Muscle of leg (tissue), 16 donors: ENCODE measurements at places on chromosomes 1 and 21. TPM values are rescaled to one million over a fixed set of nuclear protein-coding genes. Genes with fewer than 3 reads are reported as not detected.

DNA sequence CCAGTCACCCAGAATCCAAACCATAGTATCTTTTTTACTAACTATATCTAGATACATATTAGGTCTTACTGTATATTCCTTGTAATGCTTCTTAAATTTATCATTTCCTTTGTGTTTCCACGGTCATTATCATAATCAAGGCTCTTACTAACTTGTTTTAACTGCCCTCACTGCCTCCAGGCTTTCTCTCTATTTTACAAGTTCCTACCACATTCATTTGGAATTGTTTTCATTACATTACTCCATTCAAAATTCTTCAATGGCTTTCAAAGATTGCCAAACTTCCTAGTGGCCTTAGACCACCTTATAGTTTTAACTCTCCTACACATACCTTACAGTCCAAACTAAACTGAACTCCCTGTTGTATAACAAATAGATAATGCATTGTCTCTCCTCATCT is 6.3 kb downstream of the HFM1 start:
- no peaks in the 10 kb centered on the region for H3K27me3 ChIP-seq
- no peak for DNase-seq
- H3K4me1 ChIP-seq = no peaks in the 10 kb centered on the region

- peak overlapping the region; percentile 87 for H3K27ac ChIP-seq
- peak overlapping the region; percentile 97 for H3K4me3 ChIP-seq
- H3K4me1 ChIP-seq = peaks cover 5% of the 10 kb centered on the region
- H3K36me3 ChIP-seq = no peaks in the 10 kb centered on the region
- no peaks in the 10 kb centered on the region for H3K27me3 ChIP-seq
These were observed 771 bp downstream of the RABGAP1L start for GRCh38 chr1:174160109-174160473.

DNA sequence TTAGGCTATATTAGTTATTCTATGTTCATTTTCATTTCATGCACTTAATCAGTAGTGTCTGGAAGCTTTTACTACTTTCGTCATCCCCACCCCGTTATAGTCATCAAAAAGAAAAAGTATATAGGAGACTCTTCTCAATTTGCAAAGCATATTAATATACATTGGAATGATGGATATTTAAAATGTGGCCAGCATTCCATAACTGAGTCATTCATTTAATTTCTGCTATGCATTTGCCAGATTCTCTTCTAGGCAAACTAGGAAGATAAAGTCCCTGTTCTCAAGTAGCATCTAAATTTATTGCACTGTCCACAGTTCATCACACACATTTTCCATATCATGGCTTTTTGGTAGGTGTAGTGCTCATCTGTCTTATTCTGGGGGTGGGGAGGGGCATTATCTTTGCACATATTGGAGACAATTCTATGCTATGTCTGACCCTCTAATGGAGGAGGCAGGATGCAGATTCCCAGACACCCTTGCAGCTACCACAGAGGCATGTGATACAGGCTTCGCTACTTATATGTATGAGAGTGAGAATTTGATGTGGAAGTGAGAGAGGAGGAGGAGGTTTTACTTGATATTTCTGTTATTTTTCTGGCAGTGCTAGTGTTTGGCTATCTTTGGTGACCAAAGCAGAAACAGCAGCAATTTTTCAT is 125.8 kb downstream of the CTH start:
- H3K4me3 ChIP-seq = no peak overlapping the region
- no peaks in the 10 kb centered on the region for H3K36me3 ChIP-seq
- no peak overlapping the region for H3K27ac ChIP-seq
- no peak for DNase-seq
- H3K4me1 ChIP-seq = no peaks in the 10 kb centered on the region
- no peaks in the 10 kb centered on the region for H3K27me3 ChIP-seq

DNA sequence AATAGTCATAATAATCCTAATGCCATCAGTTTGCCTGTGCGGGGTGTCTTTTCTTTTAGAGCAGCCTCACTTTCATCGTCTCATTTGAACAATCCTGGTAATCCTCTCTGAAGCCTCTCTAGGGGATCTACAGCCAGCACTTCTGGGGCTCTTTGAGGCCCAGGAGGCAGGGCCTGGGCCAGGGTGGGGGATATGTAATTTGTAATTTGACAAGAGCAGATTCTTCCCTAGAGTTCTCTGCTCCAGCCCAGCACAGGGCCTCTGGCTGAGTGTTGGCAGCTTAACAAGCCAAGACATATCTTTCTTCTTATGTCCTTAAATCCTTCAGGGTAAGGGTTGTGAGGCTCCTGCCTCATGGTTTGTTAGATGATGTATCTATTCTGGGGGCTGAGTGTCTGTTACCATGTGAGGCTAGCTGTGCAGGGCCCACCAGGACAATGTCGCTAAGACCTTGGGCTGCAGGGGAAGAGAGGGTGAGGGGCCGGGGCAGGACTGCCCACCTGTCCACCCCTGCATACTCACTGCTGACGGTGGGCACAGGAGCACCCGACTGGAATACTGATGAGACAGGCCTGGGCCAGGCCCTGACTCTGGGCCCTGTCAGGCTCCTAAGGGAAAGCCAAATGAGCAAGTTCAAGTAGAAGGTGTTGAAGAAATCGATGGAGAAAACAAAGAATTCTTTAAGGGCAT is 45.3 kb upstream of the PARP1 start:
- no peaks in the 10 kb centered on the region for H3K36me3 ChIP-seq
- H3K4me1 ChIP-seq = peaks cover 13% of the 10 kb centered on the region
- H3K27me3 ChIP-seq = no peaks in the 10 kb centered on the region
- no peak overlapping the region for H3K4me3 ChIP-seq
- H3K27ac ChIP-seq = peak overlapping the region; percentile 47
- DNase-seq = peak; percentile 23

NLRP3 gene
- 1.4 TPM for total RNA-seq

- peaks cover 5% of the 10 kb centered on the region for H3K27me3 ChIP-seq
- H3K4me3 ChIP-seq = peak within 1 kb of the TSS; percentile 79
- peaks cover 19% of the 10 kb centered on the region for H3K36me3 ChIP-seq
- H3K4me1 ChIP-seq = peaks cover 35% of the 10 kb centered on the region
- peak; percentile 98 for DNase-seq
These were observed at the start of gene VASH2 for GRCh38 chr1:212950243-212951125. VASH2 (plus strand) TSS chr1:212950541; CDS start chr1:212951543, 1,002 bp downstream.

DNA sequence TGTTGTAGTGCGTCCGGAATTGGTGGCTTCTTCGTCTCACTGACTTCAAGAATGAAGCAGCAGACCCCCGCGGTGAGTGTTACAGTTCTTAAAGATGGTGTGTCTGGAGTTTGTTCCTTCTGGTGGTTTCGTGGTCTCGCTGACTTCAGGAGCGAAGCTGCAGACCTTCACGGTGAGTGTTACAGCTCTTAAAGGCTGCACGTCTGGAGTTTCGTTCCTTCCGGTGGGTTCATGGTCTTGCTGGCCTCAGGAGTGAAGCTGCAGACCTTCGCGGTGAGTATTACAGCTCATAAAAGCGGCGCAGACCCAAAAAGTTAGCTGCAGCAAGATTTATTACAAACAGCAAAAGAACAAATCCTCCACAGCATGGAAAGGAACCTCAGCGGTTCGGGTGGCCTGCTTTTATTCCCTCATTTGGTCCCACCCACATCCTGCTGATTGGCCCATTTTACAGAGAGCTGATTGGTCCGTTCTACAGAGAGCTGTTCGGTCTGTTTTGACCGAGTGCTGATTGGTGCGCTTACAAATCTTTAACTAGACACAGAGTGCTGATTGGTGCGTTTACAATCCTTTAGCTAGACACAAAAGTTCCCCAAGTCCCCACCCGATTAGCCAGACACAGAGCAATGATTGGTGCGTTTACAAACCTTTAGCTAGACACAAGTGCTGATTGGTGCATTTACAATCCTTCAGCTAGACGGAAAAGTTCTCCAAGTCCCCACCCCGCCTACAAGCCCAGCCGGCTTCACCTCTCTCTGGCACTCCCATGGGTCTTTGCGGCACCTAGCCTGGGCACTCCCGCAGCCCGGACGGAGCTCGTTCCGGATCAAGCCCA is 49.6 kb upstream of the KRTAP19-8 start:
- no peak overlapping the region for H3K27ac ChIP-seq
- H3K4me3 ChIP-seq = no peak overlapping the region
- H3K36me3 ChIP-seq = no peaks in the 10 kb centered on the region
- H3K4me1 ChIP-seq = no peaks in the 10 kb centered on the region
- no peak for DNase-seq

DNA sequence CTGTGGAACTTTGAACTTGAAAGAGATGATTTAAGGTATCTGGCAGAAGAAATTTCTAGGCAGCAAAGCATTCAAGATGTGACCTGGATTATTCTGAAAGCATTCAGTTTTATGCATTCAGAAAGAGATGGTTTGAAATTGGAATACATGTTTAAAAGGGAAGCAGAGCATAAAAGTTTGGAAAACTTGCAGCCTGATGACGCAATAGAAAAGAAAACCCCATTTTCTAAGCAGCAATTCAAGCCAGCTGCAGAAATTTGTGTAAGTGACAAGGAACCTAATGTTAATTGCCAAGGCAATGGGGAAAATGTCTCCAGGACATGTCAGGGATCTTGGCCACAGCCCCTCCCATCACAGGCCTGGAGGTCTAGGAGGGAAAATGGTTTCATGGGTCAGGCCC is 354.0 kb downstream of the ZNF326 start:
- no peaks in the 10 kb centered on the region for H3K27me3 ChIP-seq
- H3K4me1 ChIP-seq = no peaks in the 10 kb centered on the region
- no peaks in the 10 kb centered on the region for H3K36me3 ChIP-seq
- H3K27ac ChIP-seq = no peak overlapping the region

ARHGAP29 gene
- 29.1 TPM for total RNA-seq

CD244 gene
- total RNA-seq = 0.13 TPM

DNA sequence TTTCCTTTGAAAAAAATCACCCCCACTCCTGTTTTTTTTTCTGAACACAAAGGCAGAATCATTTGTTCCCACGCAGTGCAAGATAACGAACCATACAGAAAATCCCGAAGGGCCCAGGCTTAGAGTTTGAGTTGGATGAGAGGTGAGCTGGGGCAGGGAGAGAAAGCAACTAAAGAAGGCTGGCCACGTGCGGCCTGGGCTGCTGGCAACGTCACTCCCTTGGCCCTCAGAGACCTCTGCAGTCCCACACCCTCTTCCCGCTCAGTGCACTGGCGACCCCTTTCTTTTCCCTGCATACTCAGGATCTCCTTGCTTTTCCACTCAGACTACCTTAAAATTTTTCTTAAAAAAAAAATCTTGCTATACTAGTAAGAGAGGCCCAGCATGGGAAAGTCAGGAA is 28.2 kb upstream of the CRNN start:
- H3K4me3 ChIP-seq = no peak overlapping the region
- peaks cover 3% of the 10 kb centered on the region for H3K4me1 ChIP-seq
- H3K27ac ChIP-seq = no peak overlapping the region
- DNase-seq = peak; percentile 7
- H3K27me3 ChIP-seq = peaks cover 2% of the 10 kb centered on the region

DNA sequence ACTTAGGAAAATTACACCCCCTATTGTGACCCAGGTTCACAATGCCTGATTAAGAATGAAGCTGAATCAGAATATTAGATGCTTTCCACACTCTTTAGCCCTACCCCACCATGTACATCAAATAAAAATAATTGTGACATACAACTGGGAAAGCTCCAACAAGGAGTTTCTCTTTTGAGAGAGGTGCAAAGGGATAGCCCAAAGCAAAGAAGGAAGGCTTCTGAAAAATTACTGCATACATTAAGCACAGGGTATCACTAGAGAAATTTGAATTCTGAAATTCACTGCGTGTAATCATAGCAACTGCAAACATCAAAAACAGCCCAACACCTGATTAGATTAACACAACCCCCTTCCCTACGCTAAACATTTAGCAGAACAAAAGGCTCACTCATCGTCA is 34.1 kb downstream of the PDE4B start:
- H3K4me1 ChIP-seq = no peaks in the 10 kb centered on the region
- no peak overlapping the region for H3K4me3 ChIP-seq
- H3K27ac ChIP-seq = no peak overlapping the region
- no peak for DNase-seq
- no peaks in the 10 kb centered on the region for H3K36me3 ChIP-seq
- H3K27me3 ChIP-seq = no peaks in the 10 kb centered on the region

AGT gene
- 8.4 TPM for total RNA-seq

PRKAA2 gene
- 27.5 TPM for total RNA-seq

DNA sequence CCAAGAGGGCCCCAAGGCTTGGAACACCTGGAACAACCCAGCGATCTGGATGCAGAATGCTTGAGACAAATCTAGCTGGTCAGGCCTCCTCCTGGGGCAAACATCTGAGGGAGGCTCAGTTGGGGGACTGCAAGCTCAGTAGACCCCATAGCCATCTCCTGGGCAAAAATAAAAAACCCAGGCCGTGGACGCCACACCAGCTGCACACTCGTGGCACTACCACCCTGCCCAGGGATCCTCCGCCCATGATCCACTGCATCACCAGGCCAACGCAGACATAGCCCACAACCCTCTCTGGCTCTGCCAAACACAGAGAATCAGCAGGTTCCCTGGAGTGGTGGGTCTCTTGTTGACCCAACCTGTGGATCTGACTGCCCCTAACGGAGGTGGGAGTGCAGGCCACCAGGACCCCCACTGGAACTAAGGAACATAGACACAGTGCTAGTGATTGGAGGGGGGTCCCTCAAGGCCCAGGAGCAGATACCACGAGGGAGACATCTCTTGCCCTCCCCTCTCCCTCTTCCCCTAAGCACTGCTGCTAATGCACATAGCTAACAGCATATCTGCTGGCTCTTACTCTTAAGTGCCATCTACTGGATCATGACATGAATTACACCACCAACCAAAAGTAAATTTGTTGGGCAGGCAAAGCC is 147.2 kb downstream of the CHD1L start:
- H3K27me3 ChIP-seq = no peaks in the 10 kb centered on the region
- no peak overlapping the region for H3K4me3 ChIP-seq
- no peak overlapping the region for H3K27ac ChIP-seq
- DNase-seq = peak; percentile 46
- no peaks in the 10 kb centered on the region for H3K36me3 ChIP-seq
- H3K4me1 ChIP-seq = no peaks in the 10 kb centered on the region

- no peaks in the 10 kb centered on the region for H3K27me3 ChIP-seq
- no peak overlapping the region for H3K4me3 ChIP-seq
- DNase-seq = no peak
- no peak overlapping the region for H3K27ac ChIP-seq
- H3K4me1 ChIP-seq = peaks cover 33% of the 10 kb centered on the region
These were observed 38.5 kb downstream of the IER5 start for GRCh38 chr1:181126871-181127587.

EEIG2 gene
- total RNA-seq = 14.5 TPM

FBLIM1 gene
- total RNA-seq = 17.3 TPM

- H3K27me3 ChIP-seq = no peaks in the 10 kb centered on the region
- H3K4me1 ChIP-seq = peaks cover 5% of the 10 kb centered on the region
- H3K36me3 ChIP-seq = no peaks in the 10 kb centered on the region
- no peak overlapping the region for H3K27ac ChIP-seq
These were observed 1.7 kb upstream of the TMEM50B start for GRCh38 chr21:33481314-33481943.
